GM23338 (cell line): ENCODE measurements at places on chromosomes 2 and 18. TPM values are rescaled to one million over a fixed set of nuclear protein-coding genes. Genes with fewer than 3 reads are reported as not detected.

DNA sequence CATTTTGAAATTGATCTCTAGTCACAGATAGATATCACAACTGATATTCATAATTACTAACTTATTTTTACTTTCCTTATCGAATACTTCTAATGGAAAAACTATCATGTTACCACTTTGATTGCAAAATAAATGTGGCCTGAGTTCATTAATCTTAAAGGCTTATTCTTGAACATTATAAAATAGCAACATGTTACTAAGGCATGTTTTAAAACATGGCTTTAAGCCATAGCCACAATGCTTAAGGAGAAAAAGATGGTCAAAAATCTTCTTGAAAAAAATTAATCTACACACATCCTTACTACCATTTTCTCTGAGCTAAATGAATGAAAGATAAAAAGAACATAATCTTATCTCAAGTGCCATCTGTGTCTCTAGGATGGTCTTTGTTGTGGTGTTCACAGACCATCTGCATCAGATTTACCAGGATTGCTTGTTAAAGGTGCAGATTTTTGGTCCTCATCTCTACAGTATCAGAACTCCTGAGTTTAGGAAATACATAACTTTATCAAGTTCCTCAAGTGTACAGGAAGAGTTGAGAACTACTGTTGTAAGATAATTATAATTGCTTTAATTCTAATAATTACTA is 15.3 kb downstream of the MTX2 start:
- no peak for DNase-seq
- no peaks in the 10 kb centered on the region for H3K27me3 ChIP-seq

- no peak overlapping the region for H3K4me3 ChIP-seq
- no peak overlapping the region for H3K27ac ChIP-seq
These were observed 221.4 kb downstream of the CMPK2 start for GRCh38 chr2:6644261-6644660.

DNA sequence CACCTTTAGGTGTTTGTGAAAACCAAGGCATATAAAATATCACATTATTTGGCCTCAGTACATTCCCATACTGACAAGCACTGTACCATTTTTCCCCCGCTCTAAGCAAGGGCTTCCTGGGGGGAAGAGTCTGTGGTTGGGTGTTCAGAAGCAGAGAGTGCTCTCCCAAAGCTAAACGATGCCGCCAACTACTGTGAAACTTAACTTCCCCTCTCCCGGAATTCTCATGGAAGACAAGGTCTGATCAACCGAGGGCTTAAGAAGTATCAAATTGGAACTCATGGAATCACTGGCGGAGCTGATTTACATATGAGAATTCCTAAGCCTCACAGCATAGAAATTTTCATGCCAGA is 433 bp upstream of the MFF start:
- peaks cover 23% of the 10 kb centered on the region for H3K4me1 ChIP-seq
- peak; percentile 48 for DNase-seq
- H3K27me3 ChIP-seq, result no peaks in the 10 kb centered on the region
- H3K27ac ChIP-seq, result peak overlapping the region; percentile 22
- peak overlapping the region; percentile 87 for H3K4me3 ChIP-seq

DNA sequence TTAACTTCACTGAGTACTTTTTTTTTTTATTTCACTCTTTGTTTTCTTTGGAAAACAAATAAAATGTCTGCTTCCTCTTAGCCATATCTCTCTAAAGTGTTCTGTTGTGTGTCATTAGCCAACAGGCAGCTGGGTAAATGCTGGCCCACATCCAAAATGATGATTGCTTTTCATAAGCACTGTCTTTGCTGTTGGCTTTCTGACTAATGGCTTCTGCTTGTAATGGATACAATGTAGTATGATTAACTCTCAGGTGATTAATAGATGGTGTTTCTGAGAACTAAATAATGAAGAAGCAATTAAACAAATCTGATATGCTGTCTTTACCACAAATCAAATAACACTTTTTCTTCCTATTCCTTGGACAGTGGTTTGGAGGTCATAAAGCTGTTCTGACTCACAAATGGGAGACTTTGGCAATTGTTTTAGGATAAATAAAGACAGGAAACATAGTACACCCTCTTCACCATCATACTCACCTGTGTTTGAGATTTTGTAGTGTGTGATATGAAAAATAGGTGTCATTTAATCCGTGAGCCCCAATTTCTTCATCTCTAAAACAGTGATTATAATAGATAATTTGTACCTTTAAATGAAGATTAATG is 888.4 kb downstream of the TSN start:
- H3K27me3 ChIP-seq, result no peaks in the 10 kb centered on the region
- H3K36me3 ChIP-seq, result no peaks in the 10 kb centered on the region
- DNase-seq, result no peak
- H3K4me1 ChIP-seq, result no peaks in the 10 kb centered on the region
- H3K4me3 ChIP-seq, result no peak overlapping the region

- DNase-seq, result no peak
- H3K4me3 ChIP-seq, result no peak overlapping the region
- no peaks in the 10 kb centered on the region for H3K27me3 ChIP-seq
These were observed 851.1 kb downstream of the SLC4A3 start for GRCh38 chr2:220478305-220479058.

DNA sequence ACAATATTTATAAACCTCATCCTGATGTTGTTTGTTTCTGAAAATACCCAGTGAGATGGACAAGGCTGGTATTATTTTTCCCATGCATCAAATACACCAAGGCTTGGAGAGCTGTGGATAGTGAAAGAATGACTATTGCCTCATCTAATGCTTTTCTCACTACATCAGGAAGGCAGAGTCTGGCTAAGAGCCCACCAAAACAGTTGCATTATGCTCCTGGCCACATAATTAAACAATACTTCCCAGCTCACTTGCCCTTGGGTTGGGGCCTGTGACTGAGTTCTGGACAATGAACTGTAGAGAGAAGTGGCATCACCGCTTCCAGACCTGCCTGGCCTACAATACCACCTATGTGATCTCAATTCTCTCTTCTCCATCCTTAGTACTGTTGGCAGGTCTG is 46.4 kb upstream of the REEP1 start:
- H3K27ac ChIP-seq, result no peak overlapping the region
- no peaks in the 10 kb centered on the region for H3K27me3 ChIP-seq
- no peak for DNase-seq
- H3K4me1 ChIP-seq, result no peaks in the 10 kb centered on the region
- H3K4me3 ChIP-seq, result no peak overlapping the region

DNA sequence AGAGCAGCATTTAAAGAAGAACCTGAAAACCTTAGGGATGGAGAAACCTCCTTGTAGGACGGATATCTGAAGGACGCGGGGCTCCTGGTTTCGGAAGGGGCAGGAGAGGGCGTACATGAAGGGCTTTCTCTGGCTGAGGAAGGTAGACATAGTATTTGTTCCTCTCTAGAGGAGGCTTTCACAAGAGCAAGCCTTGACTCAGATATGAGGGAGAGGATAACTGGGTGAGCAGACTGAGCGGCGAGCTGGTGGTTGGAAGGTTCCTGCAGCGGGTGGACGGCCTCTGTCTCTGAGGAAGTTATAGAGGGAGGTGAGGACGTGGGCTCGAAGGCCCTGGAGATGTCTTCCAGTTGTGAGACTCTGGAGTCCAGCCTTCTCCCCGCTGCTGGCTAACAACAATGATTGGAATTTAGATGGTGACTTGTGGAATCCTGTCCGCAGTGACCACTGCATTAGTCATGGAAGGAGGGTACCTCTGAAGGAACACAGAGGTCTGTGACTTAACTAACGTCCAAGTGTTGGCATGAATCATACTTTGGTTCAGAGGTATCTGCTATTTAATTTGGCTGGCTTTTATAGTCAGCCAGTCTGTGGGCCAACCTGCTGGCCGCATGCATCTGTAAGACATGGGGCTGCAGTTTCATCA is 80.9 kb downstream of the ASAP2 start:
- H3K27ac ChIP-seq, result no peak overlapping the region
- H3K4me1 ChIP-seq, result peaks cover 17% of the 10 kb centered on the region
- DNase-seq, result no peak
- H3K4me3 ChIP-seq, result no peak overlapping the region
- H3K27me3 ChIP-seq, result no peaks in the 10 kb centered on the region
- H3K36me3 ChIP-seq, result no peaks in the 10 kb centered on the region

DNA sequence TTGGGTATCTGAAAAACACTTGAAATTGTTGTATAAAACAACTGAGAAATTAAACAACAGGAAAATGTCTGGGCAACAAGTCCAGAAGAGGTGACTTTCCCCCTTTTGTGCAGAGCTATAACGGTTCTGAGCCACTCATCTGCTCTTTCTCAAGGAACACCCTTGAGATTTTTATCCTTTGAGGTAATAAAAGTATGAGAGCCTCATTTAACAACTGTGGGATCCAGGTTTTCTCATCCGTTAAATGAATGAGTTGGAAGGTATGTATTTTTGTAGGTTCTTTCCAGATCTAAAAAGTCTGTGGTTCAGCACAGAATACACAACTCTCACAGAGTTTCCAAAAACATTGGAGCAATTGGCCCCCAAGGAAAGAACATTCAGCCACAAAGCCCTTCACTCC is 93.0 kb downstream of the ANKRD44 start:
- H3K27ac ChIP-seq, result no peak overlapping the region
- DNase-seq, result no peak
- H3K4me1 ChIP-seq, result no peaks in the 10 kb centered on the region
- no peak overlapping the region for H3K4me3 ChIP-seq
- no peaks in the 10 kb centered on the region for H3K27me3 ChIP-seq
- H3K36me3 ChIP-seq, result no peaks in the 10 kb centered on the region

- H3K27ac ChIP-seq, result no peak overlapping the region
- no peak overlapping the region for H3K4me3 ChIP-seq
- no peak for DNase-seq
- H3K27me3 ChIP-seq, result no peaks in the 10 kb centered on the region
- no peaks in the 10 kb centered on the region for H3K36me3 ChIP-seq
These were observed 20.0 kb upstream of the CAVIN2 start for GRCh38 chr2:191866675-191867506.

TM4SF20 gene
- not detected in 2 replicates for total RNA-seq

HOXD8 gene
- not detected in 2 replicates for total RNA-seq

CD226 gene
- total RNA-seq, result 0.04 TPM in 1 of 2 replicates, not detected in the other
